Uterine smooth muscle cell (primary cell): ENCODE measurements at places on chromosomes 16 and 17. TPM values are rescaled to one million over a fixed set of nuclear protein-coding genes. Genes with fewer than 3 reads are reported as not detected.

ABCC12 gene
- under 0.01 TPM in 1 of 2 replicates, not detected in the other for total RNA-seq

CIITA gene
- under 0.01 and 0.22 TPM in 2 replicates for total RNA-seq

CHMP6 gene
- 13.0 and 14.7 TPM in 2 replicates for total RNA-seq

TMIGD1 gene
- not detected in 2 replicates for total RNA-seq

FOXC2 gene
- total RNA-seq = 1.2 and 1.8 TPM in 2 replicates

LPO gene
- not detected in 2 replicates for total RNA-seq

EVPL gene
- 0.12 and 0.22 TPM in 2 replicates for total RNA-seq

MYCBPAP gene
- total RNA-seq = 1.7 and 2.0 TPM in 2 replicates

PHB1 gene
- 154 and 226 TPM in 2 replicates for total RNA-seq

KRTAP2-2 gene
- total RNA-seq = not detected in 2 replicates

KRTAP3-1 gene
- total RNA-seq = not detected in 2 replicates

KRTAP4-3 gene
- total RNA-seq = not detected in 2 replicates

PIMREG gene
- 20.7 and 52.6 TPM in 2 replicates for total RNA-seq

GRB7 gene
- total RNA-seq = 0.37 and 1.00 TPM in 2 replicates

GJD3 gene
- 0.22 and 0.87 TPM in 2 replicates for total RNA-seq

DNAI2 gene
- total RNA-seq = not detected in 2 replicates

NXPH3 gene
- 0.11 and 0.37 TPM in 2 replicates for total RNA-seq

NHLRC4 gene
- total RNA-seq = 1.8 and 2.0 TPM in 2 replicates
